Activated naive CD4-positive, alpha-beta T cell (primary cell): ENCODE measurements at places on chromosomes 1 and 21.

DNA sequence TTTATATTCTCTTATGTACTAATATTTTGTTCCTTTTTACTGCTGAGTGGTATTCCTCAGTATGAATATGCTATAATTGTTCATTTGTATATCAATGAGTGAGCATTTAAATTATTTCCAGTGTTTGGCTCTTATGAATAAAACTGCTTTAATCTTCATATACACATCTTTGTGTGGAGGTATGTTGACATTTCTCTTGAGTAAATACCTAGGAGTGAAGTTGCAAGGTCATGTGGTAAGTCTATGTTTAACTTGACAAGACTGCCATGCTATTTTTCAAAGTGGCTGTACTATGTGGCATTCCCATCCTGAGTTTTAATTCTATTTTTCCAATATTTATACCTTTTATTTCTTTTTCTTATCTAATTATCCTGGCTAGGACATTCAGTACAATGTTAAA lies 124.2 kb downstream of the ADSS2 start:
- no peak for DNase-seq

DNA sequence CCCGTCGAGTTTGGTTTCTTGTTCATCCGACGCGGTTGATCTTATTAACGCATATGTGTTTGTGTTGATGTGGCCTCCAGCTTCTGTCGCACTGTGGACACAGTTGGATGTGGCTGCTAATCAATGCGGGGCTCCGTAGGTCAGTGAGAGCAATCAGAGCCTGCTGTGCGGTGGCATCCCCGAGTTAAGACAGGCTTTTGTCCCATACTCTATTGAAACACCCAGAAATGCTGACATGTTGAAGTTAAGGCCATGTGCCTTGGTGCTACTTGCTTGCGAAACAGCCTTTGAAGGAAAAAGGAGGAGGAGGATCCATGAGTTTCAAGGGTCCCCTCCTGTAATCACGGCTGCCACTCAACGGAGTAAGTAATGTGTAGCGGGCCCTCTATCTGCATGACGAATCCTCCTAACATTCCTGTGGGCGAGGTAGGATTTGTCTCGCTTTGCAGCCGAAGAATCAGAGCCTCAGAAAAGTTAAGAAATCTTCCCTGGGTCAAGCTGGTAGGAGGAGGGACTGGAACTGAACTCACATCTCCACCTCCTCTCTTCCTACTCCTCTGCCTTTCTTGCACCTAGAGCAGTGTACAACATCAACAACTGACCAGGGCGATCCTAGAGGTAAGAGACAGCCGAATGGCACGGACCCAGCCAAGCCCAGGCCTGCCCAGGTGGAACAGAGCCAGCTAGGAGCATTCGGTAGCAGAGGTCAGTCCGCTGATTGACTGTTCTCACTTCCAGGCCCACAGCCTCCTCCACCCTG lies 19.5 kb downstream of the PDE9A start:
- DNase-seq, result no peak

GRCh38 chr1:246001142-246001836 lies 505.8 kb downstream of the SMYD3 start:
- DNase-seq, result no peak

DNA sequence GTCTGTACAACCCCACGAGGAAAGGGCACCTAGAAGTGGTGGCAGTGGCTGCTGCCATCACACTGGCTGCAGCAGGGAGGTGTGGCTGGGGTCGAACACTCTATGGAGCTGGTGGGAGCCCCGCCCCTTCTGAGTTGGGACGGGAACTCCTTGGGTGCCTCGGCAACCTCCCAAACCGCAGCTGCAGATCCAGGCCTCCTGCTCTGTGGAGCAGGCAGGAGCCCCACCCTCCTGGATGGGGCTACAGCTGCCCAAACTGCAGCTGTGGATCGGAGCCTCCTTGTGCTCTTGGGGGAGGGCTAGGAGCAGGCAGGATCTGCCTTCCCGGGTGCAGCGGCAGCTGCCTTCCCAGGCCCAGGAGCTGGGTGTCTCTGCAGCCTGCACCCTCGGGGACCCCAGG lies 38.9 kb upstream of the TARDBP start:
- DNase-seq, result no peak

- no peak for DNase-seq
Measured at GRCh38 chr1:58983633-58984245, 199.9 kb upstream of the JUN start.

- no peak for DNase-seq
Measured at GRCh38 chr1:61202854-61203598, 120.7 kb downstream of the NFIA start.

DNA sequence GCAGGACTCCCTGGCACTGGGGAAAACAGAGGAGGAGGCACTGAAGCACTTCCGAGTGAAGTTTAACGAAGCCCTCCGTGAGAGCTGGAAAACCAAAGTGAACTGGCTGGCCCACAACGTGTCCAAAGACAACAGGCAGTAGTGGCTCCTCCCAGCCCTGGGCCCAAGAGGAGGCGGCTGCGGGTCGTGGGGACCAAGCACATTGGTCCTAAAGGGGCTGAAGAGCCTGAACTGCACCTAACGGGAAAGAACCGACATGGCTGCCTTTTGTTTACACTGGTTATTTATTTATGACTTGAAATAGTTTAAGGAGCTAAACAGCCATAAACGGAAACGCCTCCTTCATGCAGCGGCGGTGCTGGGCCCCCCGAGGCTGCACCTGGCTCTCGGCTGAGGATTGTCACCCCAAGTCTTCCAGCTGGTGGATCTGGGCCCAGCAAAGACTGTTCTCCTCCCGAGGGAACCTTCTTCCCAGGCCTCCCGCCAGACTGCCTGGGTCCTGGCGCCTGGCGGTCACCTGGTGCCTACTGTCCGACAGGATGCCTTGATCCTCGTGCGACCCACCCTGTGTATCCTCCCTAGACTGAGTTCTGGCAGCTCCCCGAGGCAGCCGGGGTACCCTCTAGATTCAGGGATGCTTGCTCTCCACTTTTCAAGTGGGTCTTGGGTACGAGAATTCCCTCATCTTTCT lies 75.5 kb downstream of the PIK3CD start:
- DNase-seq, result no peak

- no peak for DNase-seq
Measured at GRCh38 chr1:225638853-225639252, 14.1 kb downstream of the ENAH start.

DNA sequence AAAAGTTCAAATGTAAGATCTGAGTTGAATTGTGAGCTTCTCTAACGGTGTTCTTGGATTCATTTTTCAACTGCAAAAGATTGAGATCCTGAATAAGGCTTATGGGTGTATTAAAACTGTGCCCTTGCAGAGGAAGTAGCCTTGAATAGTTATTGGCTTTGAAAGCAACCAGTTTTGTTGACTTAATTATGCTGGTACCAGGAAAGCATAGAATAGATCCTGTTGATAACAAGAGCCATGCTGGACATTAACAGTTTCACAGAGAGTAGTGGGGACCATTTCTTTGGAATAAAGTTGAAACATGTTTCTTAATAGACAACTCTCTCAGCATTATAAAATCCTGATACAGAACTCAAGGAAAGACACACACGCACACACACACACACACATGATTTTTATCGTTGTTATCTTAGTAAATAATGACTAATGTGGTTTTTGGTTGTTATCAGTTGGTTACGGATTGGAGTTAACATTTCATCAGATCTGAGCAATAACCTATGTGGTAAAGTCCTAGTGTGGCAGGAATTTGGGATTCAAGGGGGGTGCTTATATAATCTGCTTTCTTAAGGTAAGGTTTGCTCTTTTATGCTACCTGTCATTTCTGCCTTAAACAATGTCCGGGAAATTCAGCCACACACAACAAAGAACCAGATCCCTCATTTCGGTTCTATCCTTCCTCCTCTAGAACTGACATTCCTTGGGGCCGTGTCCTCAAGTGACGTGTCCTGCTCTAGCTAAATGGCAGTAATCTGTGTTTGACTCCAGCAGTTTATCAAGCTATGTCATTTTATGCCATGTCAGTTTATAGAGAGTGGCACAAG lies 330.9 kb downstream of the CHRM3 start:
- no peak for DNase-seq

- DNase-seq, result no peak
Measured at GRCh38 chr1:180171691-180172090, 17.0 kb downstream of the QSOX1 start.

GRCh38 chr1:205689479-205689878 lies 9.2 kb upstream of the SLC45A3 start:
- DNase-seq, result no peak

DNA sequence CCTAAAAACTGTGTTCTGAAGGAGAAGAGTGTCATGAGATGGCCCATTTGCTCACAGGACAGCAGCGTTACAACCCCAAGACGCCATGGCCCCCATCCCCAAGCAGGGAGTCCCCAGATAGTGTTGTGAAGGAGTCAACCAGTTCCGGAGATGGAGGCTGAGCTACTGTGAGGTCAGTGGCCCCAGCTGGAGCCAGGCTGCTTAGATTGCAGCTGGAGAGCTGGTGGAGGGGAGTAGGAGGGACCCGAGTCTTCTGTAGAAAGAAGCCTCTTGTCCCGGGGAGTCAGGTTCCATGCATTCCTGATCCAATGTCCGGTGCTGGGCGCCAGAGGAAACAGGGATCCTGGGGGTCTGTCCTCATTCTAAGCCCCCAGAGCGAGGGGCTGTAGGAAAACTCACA lies 93.5 kb upstream of the SIM2 start:
- DNase-seq, result no peak

GRCh38 chr1:153832293-153832692 lies 57.1 kb downstream of the SLC27A3 start:
- DNase-seq, result no peak

DNA sequence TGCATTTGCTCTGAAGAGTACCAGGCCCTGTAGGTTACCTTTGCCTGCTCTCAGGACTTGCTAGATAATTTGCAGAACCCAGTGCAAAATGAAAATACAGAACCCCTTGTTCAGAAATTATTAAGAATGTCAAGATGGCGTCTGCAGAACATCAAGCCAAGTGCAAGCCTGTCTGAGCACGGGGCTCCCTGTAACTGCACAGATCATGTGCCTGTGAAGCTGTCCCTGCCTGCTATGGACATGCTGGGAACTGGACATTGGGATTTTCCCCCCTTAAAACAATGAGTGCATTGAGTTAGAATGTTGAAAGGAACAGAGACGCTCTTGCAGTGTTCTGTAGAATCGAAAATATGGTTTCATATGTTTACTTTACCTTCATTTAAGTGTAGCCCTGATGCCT lies 2.9 kb downstream of the CLDN14 start:
- no peak for DNase-seq

DNA sequence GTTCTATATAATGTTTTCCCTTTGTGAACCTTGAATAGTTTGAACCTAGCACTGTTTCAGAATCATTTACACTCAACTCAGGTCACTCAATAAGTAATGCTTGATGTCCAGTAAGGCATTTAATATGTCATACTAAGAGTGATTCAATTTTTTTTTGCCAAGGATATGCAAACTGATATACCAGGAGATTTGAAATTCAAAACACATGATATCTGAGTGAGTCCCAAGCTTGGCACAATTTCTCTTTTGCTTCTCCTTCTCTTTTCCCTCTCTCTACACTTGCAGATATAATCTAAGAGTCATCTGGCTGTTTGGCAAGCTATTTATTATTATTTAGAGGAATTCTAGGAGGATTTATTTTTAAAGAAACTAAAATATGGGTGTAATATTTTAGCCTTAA lies 61.6 kb upstream of the SPAG17 start:
- no peak for DNase-seq

DNA sequence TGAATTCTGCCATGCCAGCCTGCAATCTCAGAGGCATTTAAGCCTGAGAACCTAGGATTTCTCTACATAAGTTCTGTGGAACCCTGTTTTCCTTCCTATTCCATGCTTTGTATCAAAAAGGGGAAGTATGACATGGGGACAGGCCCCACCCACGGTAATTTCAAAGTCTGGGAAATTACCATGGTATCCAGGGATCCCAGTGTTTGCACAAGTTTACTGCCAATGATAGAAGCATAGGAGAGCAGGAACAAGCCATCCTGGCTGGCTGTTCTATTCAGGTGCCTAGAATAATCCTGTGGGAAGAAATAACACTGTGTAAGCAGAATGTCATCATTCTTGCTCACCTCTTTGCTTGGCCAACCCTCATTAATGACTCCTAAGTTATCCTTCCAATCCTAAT lies 53.8 kb upstream of the ATP1B1 start:
- DNase-seq, result no peak
